ENCODE measurements at places on chromosomes 1 and 21.

DNA sequence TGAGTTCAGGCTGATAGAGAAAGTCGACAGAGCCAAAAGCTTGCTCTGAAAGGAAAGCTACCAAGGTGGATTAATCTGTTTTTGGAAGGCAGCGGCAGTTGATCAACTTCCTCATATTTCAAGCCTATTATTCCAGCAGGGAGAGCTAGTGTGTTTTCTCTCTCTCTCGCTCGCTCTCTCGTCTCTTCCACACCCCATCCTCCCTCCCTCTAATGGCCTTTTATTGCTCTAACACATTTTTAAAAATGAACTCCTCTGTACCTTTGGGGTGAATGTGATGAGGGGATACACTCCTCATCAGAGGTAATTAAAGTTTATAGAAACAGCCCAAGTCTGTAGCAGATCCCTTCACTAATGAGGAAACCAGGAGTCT lies 126.4 kb downstream of the CLIC6 start:
- H3K36me3 ChIP-seq = peaks cover 17% of the 10 kb centered on the region
- H3K4me1 ChIP-seq = peaks cover 12% of the 10 kb centered on the region
- H3K4me3 ChIP-seq = no peak overlapping the region
- no peak for DNase-seq
- H3K27me3 ChIP-seq = no peaks in the 10 kb centered on the region
- peak overlapping the region; percentile 92 for H3K27ac ChIP-seq

- H3K36me3 ChIP-seq = peaks cover 65% of the 10 kb centered on the region
- H3K27ac ChIP-seq = no peak overlapping the region
- no peaks in the 10 kb centered on the region for H3K27me3 ChIP-seq
- DNase-seq = no peak
Measured at GRCh38 chr21:46366091-46366490, 42.1 kb downstream of the PCNT start.

DNA sequence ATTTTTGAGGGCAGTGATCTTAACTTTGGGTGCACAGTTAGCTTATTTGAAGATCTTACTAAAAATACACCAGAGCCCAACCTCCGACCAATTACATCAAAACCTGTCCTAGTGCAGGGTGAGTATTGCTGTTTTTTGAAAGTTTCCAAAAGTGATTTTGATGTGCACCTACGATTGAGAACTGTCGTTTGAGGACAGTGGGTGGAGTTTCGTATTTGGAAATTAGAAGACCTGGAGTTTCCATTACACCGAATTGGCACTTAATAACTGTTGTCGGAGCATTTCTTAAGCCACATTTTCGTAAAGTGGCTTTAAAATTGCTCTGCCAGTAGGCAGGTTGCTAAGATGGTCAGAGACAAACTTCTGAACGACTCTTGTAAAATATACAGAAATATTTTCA lies 1.1 kb downstream of the SOD1 start:
- no peaks in the 10 kb centered on the region for H3K27me3 ChIP-seq
- no peak for DNase-seq
- peaks cover 7% of the 10 kb centered on the region for H3K36me3 ChIP-seq
- H3K4me3 ChIP-seq = peak overlapping the region; percentile 68
- H3K27ac ChIP-seq = no peak overlapping the region
- H3K4me1 ChIP-seq = peaks cover 8% of the 10 kb centered on the region

GRCh38 chr1:158149175-158149574 lies 31.5 kb upstream of the CD1D start:
- no peaks in the 10 kb centered on the region for H3K36me3 ChIP-seq
- no peak overlapping the region for H3K27ac ChIP-seq
- H3K4me1 ChIP-seq = no peaks in the 10 kb centered on the region
- no peak overlapping the region for H3K4me3 ChIP-seq

DNA sequence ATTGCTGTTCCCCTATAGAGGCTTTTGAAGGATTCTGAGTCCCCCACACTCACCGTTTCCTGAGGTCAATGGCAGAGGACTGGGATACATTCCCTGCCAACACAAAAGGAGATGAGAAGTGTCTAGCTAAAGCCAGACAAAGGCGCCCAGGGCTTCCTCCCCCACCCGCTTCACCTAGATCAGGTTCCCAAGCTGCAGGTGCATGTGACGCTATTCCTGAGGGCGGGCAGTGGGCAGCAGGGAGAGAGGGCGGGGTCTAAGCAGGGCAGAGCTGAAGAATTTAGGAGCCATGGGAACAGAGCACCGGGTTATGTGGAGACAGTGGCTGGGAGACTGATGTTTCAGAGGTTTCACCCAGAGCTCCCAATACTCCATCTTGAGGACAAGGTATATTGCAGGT lies 6.0 kb upstream of the ARHGEF2 start:
- H3K4me3 ChIP-seq = no peak overlapping the region
- peaks cover 42% of the 10 kb centered on the region for H3K4me1 ChIP-seq
- H3K27ac ChIP-seq = no peak overlapping the region
- no peaks in the 10 kb centered on the region for H3K36me3 ChIP-seq

GRCh38 chr1:5733596-5733995 lies 258.6 kb downstream of the NPHP4 start:
- H3K36me3 ChIP-seq = no peaks in the 10 kb centered on the region
- no peak overlapping the region for H3K27ac ChIP-seq
- H3K4me1 ChIP-seq = no peaks in the 10 kb centered on the region
- DNase-seq = no peak
- no peaks in the 10 kb centered on the region for H3K27me3 ChIP-seq
- no peak overlapping the region for H3K4me3 ChIP-seq

DNA sequence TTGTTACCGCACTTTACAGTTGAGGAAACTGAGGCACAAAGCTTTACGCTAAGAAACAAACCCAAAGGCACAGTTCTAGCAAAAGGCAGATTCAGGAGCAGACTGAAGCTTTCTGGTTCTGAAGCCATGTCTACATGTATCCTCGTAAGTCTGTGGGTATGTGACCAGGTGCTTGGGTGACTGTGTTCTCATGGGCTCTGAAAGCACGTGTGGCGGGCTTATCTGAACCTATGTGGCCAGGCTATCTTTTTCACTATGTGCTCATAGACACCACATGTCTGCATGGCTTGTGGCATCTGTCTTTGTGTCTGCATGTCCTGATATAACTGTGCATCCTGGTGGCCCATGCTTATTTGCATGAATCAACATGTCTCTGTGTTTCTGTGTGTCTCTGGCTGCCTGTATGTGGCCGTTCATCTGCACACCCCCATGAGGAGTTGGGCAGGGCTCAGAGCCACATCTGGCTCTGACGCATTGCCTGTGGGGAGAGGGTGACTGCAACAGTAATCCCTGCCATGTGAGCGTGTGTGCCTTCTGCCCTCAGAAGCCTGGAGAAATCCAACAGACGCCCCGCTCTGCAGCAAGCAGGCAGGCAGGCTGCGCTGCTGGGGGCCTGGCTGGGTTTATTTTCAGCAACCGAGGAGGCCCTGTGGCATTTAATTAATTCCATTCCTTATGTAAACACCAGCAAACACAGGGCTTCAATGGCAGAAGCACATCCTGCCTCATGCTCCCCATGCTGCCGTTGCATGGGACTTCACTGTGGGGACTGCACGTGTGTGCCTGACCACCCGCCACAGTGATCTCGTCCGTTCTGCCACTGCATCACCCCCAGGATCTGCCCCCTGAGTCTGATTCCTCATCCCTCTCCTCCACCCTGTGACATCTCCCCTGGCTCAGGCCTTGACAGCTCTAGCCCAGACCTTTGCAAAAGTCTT lies 115.4 kb downstream of the TRABD2B start:
- H3K4me1 ChIP-seq = no peaks in the 10 kb centered on the region
- no peaks in the 10 kb centered on the region for H3K27me3 ChIP-seq
- H3K36me3 ChIP-seq = no peaks in the 10 kb centered on the region
- H3K4me3 ChIP-seq = no peak overlapping the region

DNA sequence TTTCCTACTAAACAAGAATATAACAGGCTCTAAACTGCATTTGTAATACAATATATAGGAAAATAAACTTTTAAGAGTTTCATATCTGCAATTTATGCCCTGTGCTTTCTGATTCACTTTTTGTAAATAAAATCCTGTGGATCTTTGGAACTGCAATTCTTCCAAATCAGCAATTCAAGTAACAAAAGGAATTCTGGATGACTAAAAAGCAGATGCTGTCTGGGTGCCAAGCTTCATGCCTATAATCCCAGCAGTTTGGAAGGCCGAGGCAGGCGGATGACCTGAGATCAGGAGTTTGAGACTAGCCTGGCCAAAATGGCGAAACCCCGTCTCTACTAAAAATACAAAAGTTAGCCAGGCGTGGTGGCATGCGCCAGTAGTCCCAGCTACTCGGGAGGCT lies 6.3 kb downstream of the NME7 start:
- H3K4me1 ChIP-seq = peaks cover under 1% of the 10 kb centered on the region
- DNase-seq = no peak
- no peak overlapping the region for H3K4me3 ChIP-seq
- peaks cover 2% of the 10 kb centered on the region for H3K36me3 ChIP-seq

DNA sequence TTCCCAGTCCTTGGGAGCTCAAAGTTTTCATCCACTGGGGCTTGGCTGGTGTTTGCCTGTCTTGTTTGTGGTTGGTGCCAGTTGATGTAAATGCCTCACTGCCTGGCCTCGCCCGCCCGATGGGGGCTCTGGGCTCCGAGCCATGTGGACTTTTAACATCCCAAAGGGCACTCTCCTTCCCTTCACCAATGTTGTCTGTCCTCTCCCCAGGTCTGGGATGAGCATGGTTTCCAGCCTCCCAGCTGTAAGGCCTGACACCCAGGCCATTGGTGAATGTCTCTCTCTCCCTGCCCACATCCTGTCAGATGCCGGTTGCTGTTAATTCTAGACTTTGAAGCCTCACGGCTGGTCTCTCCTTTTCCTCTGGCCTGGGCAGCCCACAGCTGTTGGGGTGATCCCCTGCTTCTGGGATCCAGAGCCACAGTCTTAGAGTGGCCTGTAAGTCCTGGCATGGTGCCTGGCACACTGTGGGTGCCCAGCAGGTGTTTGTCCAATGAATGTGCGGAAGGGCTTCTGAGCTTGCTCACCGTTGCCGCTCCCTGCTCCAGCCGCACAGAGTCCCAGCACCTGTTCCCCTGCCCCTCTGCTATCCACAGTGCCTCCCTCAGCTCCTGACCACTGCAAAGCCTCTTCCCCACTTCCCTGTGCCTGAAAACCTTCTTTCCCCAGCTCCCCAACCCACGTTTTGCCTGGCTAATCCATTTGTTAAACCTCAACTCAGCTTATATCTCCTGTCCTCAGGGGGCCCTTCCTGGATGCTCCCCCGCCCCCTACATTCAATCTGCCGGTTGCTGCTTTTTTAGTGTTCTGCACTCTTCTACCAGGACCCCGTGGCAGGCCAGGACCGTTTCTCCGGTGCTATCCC lies 3.3 kb upstream of the C1orf174 start:
- H3K27me3 ChIP-seq = no peaks in the 10 kb centered on the region
- no peaks in the 10 kb centered on the region for H3K36me3 ChIP-seq
- H3K4me1 ChIP-seq = no peaks in the 10 kb centered on the region
- no peak overlapping the region for H3K27ac ChIP-seq
- H3K4me3 ChIP-seq = no peak overlapping the region

- no peak overlapping the region for H3K4me3 ChIP-seq
- no peaks in the 10 kb centered on the region for H3K4me1 ChIP-seq
- no peaks in the 10 kb centered on the region for H3K36me3 ChIP-seq
- H3K27ac ChIP-seq = no peak overlapping the region
- no peak for DNase-seq
Measured at GRCh38 chr1:29498126-29499103, 262.1 kb downstream of the PTPRU start.

- no peaks in the 10 kb centered on the region for H3K4me1 ChIP-seq
- no peaks in the 10 kb centered on the region for H3K36me3 ChIP-seq
- DNase-seq = no peak
- H3K4me3 ChIP-seq = no peak overlapping the region
- H3K27ac ChIP-seq = no peak overlapping the region
Measured at GRCh38 chr1:187873126-187873525, 1044.4 kb downstream of the PLA2G4A start.

DNA sequence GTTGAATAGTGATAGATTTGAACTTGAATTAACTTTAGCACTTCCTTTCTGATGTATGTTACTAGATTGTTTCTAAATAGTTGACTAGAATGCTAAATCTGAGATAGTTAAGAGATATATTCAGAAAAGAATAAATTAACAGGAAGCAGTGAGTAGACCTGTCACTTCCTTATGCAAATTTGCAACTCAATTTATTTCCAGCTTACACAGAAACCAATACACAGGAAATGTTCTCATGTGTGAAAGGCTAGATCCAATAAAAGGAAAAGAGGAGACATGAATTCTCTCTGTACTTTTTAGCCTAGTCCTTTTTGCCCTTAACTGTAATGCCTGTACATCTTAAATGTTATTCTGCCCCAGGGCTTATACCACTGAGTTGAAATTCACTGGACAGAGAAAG lies 522.3 kb downstream of the COL11A1 start:
- H3K27me3 ChIP-seq = no peaks in the 10 kb centered on the region
- no peaks in the 10 kb centered on the region for H3K36me3 ChIP-seq
- no peak overlapping the region for H3K4me3 ChIP-seq
- DNase-seq = no peak
- H3K4me1 ChIP-seq = no peaks in the 10 kb centered on the region

DNA sequence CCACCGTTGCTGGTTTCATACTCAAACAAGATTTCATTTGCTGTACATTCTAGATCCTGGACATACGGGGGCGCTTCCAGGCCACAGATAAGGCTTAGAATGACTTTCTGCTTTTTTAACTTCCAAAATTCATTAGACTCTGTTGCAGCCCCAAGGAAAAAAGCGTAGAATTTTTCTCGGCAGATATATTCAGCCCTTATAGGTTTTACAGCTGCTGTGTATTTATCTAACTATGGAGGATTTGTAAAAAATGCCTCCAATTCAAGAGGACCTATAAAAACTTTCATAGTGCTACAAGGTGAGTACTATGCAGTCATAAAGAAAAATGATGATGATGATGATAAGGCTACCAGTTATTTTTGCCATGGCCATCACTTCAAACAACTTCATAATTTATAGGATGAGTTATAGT lies 51.6 kb downstream of the SLC30A10 start:
- peak overlapping the region; percentile 50 for H3K27ac ChIP-seq
- peaks cover 3% of the 10 kb centered on the region for H3K27me3 ChIP-seq
- no peaks in the 10 kb centered on the region for H3K36me3 ChIP-seq
- peak; percentile 49 for DNase-seq
- peaks cover 9% of the 10 kb centered on the region for H3K4me1 ChIP-seq

- H3K4me3 ChIP-seq = no peak overlapping the region
- no peaks in the 10 kb centered on the region for H3K27me3 ChIP-seq
- no peak for DNase-seq
- no peaks in the 10 kb centered on the region for H3K36me3 ChIP-seq
- H3K4me1 ChIP-seq = no peaks in the 10 kb centered on the region
Measured at GRCh38 chr1:64624808-64625207, 120.1 kb upstream of the RAVER2 start.

DNA sequence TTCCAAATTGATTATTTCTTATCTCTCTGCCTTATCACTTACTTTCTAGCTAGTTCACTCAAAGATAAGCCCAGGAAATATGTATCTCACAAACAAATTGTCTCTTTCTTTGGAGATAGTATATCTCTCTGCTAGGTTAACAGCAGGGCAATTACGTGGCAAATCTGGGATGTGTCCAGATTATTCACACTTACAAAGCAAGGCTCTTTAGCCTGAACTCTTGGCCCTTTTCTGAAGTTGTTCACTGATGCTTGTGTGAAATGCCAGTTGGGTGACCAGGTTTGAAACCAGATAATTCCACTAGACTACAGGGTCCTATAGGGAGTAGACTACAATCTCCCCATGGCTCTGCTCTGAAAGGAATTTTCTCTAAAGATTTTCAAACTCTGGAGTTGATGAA lies 30.8 kb upstream of the FAM78B start:
- peak; percentile 23 for DNase-seq
- no peaks in the 10 kb centered on the region for H3K27me3 ChIP-seq
- no peak overlapping the region for H3K27ac ChIP-seq
- no peaks in the 10 kb centered on the region for H3K4me1 ChIP-seq
- no peaks in the 10 kb centered on the region for H3K36me3 ChIP-seq
- no peak overlapping the region for H3K4me3 ChIP-seq
